Stimulated activated CD8-positive, alpha-beta memory T cell treated with anti-CD3 and anti-CD28 coated beads, Interleukin-4, amount 100 ng/mL, for 4 hours (primary cell): ENCODE measurements at places on chromosomes 4 and X.

GRCh38 chr4:76003035-76003434 is 4.3 kb downstream of the CXCL9 start:
- DNase-seq: no peak

- DNase-seq: no peak
Observed at GRCh38 chr4:8730681-8731080, 138.1 kb downstream of the CPZ start.

DNA sequence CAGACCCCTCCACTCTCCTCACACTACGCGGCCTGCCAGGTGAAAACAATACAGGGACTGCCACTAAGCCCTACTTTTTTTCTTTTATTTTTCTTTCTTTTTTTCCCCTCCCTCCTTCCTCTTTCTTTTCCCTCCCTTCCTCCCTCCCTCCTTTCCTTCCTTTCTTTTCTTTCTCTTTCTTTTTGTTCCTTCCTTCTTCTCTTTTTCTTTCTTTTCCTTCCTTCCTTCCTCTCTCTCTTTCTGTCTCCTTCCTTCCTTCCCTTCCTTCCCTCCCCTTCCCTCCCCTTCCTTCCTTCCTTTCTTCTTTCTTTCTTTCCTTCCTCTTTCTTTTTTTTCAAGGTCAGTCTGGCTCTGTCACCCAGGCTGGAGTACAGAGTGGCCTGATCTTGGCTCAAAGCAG is 41.9 kb downstream of the RWDD4 start:
- DNase-seq: no peak

- DNase-seq: no peak
Observed at GRCh38 chr4:87056881-87057280, 122.1 kb downstream of the AFF1 start.

DNA sequence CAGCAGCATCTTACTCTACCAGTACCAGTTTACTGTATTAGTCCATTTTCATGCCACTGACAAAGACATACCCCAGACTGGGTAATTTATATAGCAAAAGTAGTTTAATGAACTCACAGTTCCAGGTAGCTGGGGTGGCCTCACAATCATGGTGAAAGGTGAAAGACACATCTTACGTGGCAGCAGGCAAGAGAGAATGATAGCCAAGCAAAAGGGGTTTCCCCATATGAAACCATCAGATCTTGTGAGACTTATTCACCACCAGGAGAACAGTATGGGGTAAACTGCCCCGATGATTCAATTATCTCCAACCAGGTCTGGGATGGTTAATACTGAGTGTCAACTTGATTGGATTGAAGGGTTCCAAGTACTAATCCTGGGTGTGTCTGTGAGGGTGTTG is 69.3 kb downstream of the YIPF6 start:
- DNase-seq: no peak

DNA sequence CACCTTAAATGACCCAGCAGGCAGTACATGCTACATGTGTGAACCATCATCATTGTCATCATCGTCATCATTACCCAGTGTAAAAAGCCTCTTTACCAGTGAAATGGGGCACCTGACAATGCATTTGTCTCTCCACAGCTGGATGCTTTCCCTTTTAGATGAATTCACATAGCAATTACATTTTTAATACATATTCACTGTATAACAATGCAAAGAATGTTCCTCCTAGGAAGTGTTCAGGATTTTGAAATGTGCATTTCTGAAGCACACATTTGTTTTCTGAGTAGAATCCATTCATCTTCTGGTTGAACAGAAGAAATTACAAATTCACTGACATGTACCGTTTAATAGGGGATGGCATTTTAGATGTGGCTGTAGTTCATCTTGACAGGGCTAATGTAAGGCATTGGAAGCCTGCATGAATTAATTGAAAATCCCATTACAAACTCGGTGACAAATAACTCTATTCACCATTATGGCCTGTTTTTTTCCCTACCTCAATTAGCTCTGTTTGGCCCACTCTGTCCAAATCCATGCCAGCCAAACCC is 111.1 kb downstream of the SH3RF1 start:
- DNase-seq: no peak
